ENCODE measurements at places on chromosomes 11 and 22.

- DNase-seq = no peak
Observed at GRCh38 chr11:9726321-9727022, 62.6 kb downstream of the SWAP70 start.

GRCh38 chr11:12050470-12051286 lies 42.3 kb upstream of the DKK3 start:
- DNase-seq = no peak

GRCh38 chr22:43945632-43946383 lies 9.4 kb upstream of the SAMM50 start:
- DNase-seq = peak; percentile 70

DNA sequence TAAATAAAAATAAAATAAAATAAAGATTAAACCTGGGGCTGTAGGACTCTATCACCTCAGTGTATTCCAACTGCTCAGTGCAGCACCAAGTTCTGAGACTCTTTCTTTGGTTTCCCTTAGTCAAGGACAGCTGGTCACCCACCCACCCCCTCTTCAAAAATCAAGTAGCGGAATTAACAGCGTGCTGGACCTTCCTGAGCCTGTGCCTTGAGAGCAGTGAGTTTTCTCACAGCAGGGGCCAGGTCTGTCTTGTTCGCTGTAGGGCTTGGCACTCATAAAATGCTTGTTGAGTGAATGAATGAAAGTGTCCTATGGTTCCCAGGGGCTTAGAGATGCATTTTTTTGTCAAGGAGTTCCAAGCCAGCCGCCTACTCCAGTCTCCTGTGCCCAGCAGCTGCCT lies 2.9 kb upstream of the ALX4 start:
- no peak for DNase-seq

DNA sequence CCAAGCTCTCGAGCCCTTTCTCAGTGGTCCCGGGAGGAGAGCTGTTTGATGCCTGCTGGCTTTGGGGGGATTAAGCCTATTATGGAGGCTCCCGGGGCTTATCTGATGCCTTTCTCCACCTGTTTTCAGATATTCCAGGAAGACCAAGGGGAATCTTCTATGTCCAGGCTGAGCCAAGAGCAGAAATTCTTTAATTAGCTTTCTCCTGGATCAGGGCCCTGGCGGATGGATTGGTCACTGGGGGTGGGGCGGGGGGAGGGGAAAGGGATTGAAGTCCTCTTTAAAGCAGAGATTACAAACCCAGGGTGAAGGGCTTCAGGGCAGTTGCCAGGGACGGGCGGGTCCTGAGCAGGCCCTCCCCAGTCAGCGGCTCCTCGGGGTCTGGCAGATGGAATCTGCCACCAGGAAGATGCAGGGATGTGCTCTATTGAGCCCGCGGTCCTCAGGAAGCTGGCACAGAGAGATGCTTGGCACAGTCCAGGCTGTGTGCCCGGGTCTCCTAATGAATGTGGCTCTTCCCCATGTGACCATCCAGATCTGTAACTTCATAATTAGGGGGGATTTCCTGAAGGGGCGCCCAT lies 33.6 kb downstream of the MACROD1 start:
- no peak for DNase-seq

- DNase-seq = no peak
Observed at GRCh38 chr11:88352139-88352538, 14.6 kb upstream of the CTSC start.
